ENCODE measurements at places on chromosomes 12 and 14.

- no peak for DNase-seq
Measured at GRCh38 chr12:1544996-1545700, 49.2 kb downstream of the FBXL14 start.

DNA sequence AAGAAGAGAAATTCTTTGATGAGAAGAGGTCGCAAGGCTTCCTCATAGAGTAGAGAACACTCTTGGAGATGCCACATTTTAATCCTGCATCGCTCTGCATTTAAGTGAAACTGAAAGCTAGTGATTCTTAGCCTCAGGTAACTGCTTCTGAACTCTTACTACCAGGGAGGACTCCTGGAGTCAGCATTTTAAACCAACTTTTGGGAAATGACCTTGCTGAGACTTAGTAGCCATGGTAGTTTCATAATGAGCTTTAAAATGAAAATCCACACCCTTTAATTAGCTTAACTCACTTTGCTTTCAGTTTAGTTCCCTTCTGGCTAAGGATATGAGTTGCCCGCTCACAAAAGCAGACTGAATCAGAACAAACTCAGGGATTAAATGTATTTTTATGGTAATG, 80.3 kb downstream of the SYNE2 start:
- no peak for DNase-seq

DNA sequence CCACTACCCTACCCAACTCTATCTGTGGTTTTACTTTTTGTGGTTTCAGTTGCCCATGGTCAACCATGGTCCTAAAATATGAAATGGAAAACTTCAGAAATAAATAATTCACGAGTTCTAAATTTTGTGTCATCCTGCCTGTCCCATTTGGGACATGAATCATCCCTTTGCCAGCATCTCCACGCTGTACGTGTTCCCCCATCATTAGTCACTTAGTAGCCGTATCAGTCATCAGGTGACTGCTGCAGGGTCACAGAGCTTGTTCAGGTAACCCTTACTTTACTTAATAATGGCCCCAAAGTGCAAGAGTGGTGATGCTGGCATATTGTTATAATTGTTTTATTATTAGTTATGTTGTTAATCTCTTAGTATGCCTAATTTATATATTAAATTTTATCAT, 209.9 kb downstream of the ITPR2 start:
- DNase-seq = no peak

- DNase-seq = no peak
Measured at GRCh38 chr14:47929334-47929733, 253.9 kb upstream of the MDGA2 start.

- no peak for DNase-seq
Measured at GRCh38 chr14:101732118-101732517, 29.4 kb upstream of the PPP2R5C start.

DNA sequence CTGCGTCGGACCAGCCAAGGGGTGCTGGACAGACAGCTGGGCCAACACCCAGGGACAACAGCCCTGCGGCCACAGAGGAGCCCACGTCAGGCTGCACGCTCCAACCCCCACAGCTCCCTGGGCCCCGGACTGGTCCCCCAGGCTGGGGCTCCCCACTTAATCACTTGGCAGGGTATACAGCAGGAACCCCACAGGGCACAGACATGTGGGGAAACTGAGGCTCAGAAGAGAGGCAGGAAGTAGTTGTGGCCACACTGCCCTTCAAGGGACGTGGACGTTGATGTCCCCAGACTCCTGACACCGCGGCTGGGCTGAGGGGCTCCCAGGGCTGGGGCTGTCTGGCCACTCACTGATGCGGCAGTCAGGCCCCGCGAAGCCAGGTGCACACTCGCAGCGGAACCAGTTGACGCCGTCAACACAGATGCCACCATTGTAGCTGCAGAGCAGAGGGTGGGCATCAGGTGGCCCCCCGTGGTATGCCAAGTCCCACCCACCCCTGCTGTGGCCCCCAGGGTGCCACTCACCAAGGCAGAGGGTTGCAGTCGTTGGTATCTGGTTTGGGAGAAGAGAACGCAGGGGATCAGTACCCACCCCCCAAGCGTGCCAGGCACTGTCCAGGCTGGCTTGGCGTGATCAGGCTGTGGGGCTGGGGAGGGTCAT, 21.5 kb downstream of the JAG2 start:
- no peak for DNase-seq
